ENCODE measurements at places on chromosomes 4 and X. TPM values are rescaled to one million over a fixed set of nuclear protein-coding genes. Genes with fewer than 3 reads are reported as not detected.

DNA sequence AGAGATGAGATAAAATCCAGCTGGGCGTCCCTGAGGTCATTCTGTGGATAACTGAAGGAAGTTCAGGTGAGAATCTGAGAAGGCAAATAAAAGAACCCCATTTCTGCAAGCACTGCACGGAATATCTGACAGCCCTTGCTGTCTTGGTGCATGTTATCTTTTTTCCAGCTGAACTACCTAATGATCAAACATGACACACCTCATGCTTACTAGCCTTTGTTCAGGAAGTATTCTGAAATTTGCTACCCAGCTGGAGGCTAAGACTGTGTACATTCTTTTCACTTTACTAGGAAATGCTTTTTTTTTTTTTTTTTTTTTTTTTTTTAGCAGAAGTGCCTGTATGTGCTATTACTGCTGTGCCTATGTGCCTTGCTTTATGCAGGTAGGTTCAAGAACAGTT, 718.1 kb downstream of the SMARCA1 start:
- no peak overlapping the region for H3K4me3 ChIP-seq
- DNase-seq: no peak
- no peaks in the 10 kb centered on the region for H3K36me3 ChIP-seq
- H3K27me3 ChIP-seq: no peaks in the 10 kb centered on the region

DNA sequence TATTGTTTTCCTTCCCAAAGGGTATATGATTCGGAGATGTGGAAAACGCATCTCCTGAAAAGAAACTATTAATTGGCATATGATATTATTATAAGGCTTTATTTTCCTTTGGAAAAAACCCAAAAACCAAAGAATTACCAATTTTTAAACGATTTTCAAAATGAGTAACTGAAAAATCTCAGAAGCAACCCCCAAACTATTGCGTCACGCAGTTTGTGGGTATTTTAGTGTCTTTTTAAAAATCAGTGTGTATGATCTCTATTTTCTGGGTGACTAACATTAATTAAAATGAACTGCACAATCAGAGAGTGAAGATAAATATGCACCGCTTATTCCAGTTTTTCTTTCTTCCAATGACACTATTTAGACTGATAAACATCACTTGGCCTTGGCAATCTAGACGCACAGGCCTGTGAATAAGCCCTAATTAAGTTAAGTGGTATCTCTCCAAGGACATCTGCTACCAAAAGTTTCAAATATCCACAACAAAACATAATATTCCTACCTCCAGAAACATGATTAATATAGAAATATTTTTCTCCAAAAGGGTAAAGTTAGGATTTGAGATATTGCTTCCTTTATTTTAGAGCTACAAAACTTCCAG, 511.5 kb upstream of the FAM241A start:
- H3K4me1 ChIP-seq: no peaks in the 10 kb centered on the region
- no peaks in the 10 kb centered on the region for H3K36me3 ChIP-seq
- no peaks in the 10 kb centered on the region for H3K27me3 ChIP-seq

Gene SLC4A4
- total RNA-seq: 20.4 TPM

DNA sequence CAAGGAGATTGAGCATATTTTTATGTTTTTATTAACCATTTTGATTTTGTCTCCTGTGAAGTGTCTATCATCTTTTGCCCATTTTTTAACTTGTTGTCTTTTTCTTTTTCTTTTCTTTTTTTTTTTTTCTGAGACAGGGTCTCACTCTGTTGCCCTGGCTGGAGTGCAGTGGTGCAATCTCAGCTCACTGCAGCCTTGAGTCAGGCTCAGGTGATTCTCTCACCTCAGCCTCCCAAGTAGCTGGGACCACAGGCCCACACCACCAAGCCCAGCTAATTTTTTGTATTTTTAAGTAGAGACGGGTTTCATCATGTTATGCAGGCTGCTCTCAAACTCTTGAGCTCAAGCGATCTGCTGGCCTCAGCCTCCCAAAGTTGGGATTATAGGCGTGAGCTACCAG, 4.6 kb upstream of the ADD1 start:
- peaks cover 72% of the 10 kb centered on the region for H3K4me1 ChIP-seq
- peak overlapping the region; percentile 77 for H3K27ac ChIP-seq
- no peaks in the 10 kb centered on the region for H3K27me3 ChIP-seq
- no peak for DNase-seq
- H3K36me3 ChIP-seq: peaks cover 8% of the 10 kb centered on the region

- no peak overlapping the region for H3K27ac ChIP-seq
- no peak for DNase-seq
- H3K36me3 ChIP-seq: peaks cover 31% of the 10 kb centered on the region
- no peak overlapping the region for H3K4me3 ChIP-seq
- H3K27me3 ChIP-seq: no peaks in the 10 kb centered on the region
- H3K4me1 ChIP-seq: no peaks in the 10 kb centered on the region
These were observed 35.4 kb upstream of the CENPU start for GRCh38 chr4:184769141-184769765.

Gene TLR10
- total RNA-seq: 0.31 TPM

GRCh38 chr4:55409468-55410171, 13.9 kb downstream of the TMEM165 start:
- peaks cover 18% of the 10 kb centered on the region for H3K36me3 ChIP-seq
- peak; percentile 38 for DNase-seq
- no peaks in the 10 kb centered on the region for H3K27me3 ChIP-seq

Gene DUSP9
- total RNA-seq: not detected

GRCh38 chrX:99909946-99910345, 500.1 kb downstream of the PCDH19 start:
- H3K27ac ChIP-seq: no peak overlapping the region
- no peak for DNase-seq
- H3K27me3 ChIP-seq: no peaks in the 10 kb centered on the region
- no peaks in the 10 kb centered on the region for H3K36me3 ChIP-seq
- H3K4me1 ChIP-seq: no peaks in the 10 kb centered on the region

GRCh38 chr4:38461342-38461741, 202.7 kb upstream of the KLF3 start:
- H3K4me1 ChIP-seq: peaks cover 5% of the 10 kb centered on the region
- H3K27me3 ChIP-seq: no peaks in the 10 kb centered on the region
- no peak for DNase-seq
- no peaks in the 10 kb centered on the region for H3K36me3 ChIP-seq
- no peak overlapping the region for H3K27ac ChIP-seq

- no peak overlapping the region for H3K4me3 ChIP-seq
- H3K27me3 ChIP-seq: no peaks in the 10 kb centered on the region
- peaks cover 3% of the 10 kb centered on the region for H3K4me1 ChIP-seq
- no peaks in the 10 kb centered on the region for H3K36me3 ChIP-seq
- no peak overlapping the region for H3K27ac ChIP-seq
- DNase-seq: no peak
These were observed 109.7 kb downstream of the SHROOM3 start for GRCh38 chr4:76544725-76545124.
